ENCODE measurements at places on chromosomes 3 and 15. TPM values are rescaled to one million over a fixed set of nuclear protein-coding genes. Genes with fewer than 3 reads are reported as not detected.

GRCh38 chr15:99755692-99756409 lies 22.6 kb upstream of the LYSMD4 start:
- H3K27me3 ChIP-seq, result no peaks in the 10 kb centered on the region
- H3K36me3 ChIP-seq, result no peaks in the 10 kb centered on the region
- H3K4me3 ChIP-seq, result no peak overlapping the region

DNA sequence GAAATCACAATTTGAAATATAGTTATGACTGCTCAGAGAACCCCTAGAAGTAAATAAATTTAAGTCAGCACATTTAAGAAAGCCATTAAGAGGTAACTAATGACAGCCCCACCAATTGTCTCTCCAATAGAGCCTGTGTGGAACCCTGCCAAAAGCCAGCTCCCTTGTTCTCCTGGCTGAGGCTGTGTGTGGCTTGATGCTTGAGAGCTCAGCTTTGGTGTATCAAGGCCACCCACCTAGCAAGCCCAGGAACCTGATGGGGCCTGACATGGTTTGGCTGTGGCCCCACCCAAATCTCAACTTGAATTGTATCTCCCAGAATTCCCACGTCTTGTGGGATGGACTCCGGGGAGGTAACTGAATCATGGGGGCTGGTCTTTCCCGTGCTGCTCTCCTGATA lies 106.9 kb downstream of the LRRN1 start:
- no peaks in the 10 kb centered on the region for H3K4me1 ChIP-seq
- H3K4me3 ChIP-seq, result no peak overlapping the region
- no peak for DNase-seq

- no peaks in the 10 kb centered on the region for H3K4me1 ChIP-seq
- no peaks in the 10 kb centered on the region for H3K36me3 ChIP-seq
- no peak overlapping the region for H3K4me3 ChIP-seq
- H3K27me3 ChIP-seq, result no peaks in the 10 kb centered on the region
Measured at GRCh38 chr15:44882499-44882968, 74.0 kb upstream of the TERB2 start.

GRCh38 chr15:69055251-69055650 lies 40.8 kb downstream of the NOX5 start:
- DNase-seq, result no peak
- no peak overlapping the region for H3K4me3 ChIP-seq
- H3K4me1 ChIP-seq, result peaks cover 6% of the 10 kb centered on the region
- H3K27me3 ChIP-seq, result no peaks in the 10 kb centered on the region

DNA sequence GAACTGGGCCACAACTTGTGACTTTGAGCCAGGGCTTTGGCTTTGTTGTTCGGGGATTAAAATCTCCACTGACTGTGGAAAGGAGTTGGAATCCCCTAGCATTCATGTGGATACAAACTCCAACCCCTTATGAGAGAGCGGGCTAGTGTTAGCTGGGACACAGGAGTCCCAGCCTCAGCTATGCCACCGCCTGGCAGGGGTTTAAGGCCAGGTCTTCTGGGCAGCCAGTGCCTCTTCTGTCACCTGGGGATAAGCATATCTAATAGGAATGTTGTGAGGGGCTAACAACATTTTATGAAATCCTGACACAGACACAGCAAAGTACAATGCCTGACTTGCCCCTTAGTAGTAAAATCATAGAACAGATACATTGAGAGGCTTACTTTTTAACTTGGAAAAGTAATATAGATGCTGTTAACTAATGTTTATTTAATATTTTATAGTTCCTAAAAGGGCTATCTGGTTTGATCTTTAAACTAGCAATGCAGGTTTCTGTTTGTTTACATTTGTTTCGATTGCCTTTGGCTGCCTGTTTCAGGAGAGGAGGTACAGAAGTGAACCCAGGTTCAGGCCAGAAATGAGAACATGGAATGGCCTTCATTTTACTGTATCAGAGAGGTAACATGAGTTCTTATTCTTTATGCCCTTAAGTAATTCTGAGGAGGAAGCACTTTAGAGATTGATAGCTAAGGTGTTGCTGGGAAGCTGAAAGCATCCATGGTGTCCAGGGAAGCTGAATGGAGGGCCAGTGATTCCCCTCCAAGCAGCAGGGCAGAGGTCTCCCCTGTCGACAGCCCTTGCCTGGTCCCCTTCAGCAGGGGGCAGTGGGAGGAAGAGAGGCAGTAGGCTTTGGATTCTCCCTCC lies 8.7 kb downstream of the GPR160 start:
- H3K36me3 ChIP-seq, result no peaks in the 10 kb centered on the region
- peaks cover 4% of the 10 kb centered on the region for H3K4me1 ChIP-seq
- H3K27ac ChIP-seq, result no peak overlapping the region

GRCh38 chr3:51581524-51581923 lies 43.0 kb downstream of the RAD54L2 start:
- H3K4me3 ChIP-seq, result no peak overlapping the region
- H3K27me3 ChIP-seq, result no peaks in the 10 kb centered on the region
- H3K27ac ChIP-seq, result no peak overlapping the region

DNA sequence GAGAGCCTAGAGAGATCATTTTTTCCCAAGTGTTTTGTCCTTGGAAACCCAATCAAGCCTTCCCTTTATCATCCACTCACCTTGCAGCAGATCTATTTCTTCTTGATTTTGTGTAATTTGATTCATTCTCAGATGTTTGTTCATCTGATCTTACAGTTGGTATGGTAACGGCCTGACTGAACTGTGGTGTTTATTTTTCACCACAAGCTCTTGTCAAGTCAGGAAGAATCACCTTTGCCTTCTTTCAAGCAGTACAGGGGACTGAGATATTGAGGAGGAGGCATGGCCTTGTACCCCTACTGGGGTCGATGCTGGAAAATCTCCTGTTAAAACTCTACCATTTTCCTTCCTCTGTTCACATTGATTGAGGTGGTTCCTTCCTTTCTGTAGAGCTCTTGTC lies 361.4 kb upstream of the CFAP20DC start:
- no peaks in the 10 kb centered on the region for H3K27me3 ChIP-seq
- DNase-seq, result no peak
- no peaks in the 10 kb centered on the region for H3K36me3 ChIP-seq
- no peak overlapping the region for H3K4me3 ChIP-seq

The PTPN23 gene
- 52.0 TPM for total RNA-seq

The SMAD6 gene
- 0.38 TPM for total RNA-seq

GRCh38 chr3:134777341-134777740 lies 17.7 kb upstream of the EPHB1 start:
- no peak for DNase-seq
- H3K27ac ChIP-seq, result no peak overlapping the region
- no peak overlapping the region for H3K4me3 ChIP-seq
- H3K4me1 ChIP-seq, result no peaks in the 10 kb centered on the region

- no peaks in the 10 kb centered on the region for H3K27me3 ChIP-seq
- H3K4me1 ChIP-seq, result peaks cover 19% of the 10 kb centered on the region
- peak overlapping the region; percentile 74 for H3K27ac ChIP-seq
- H3K36me3 ChIP-seq, result no peaks in the 10 kb centered on the region
- DNase-seq, result no peak
- H3K4me3 ChIP-seq, result peak overlapping the region; percentile 61
Measured at GRCh38 chr3:196569003-196569516, 600 bp downstream of the FBXO45 start.

GRCh38 chr3:24740326-24740725 lies 245.7 kb upstream of the THRB start:
- H3K4me3 ChIP-seq, result no peak overlapping the region
- no peaks in the 10 kb centered on the region for H3K4me1 ChIP-seq
- no peaks in the 10 kb centered on the region for H3K27me3 ChIP-seq
- H3K27ac ChIP-seq, result no peak overlapping the region

- no peaks in the 10 kb centered on the region for H3K27me3 ChIP-seq
- H3K4me3 ChIP-seq, result no peak overlapping the region
- no peaks in the 10 kb centered on the region for H3K36me3 ChIP-seq
- H3K27ac ChIP-seq, result no peak overlapping the region
- peaks cover 1% of the 10 kb centered on the region for H3K4me1 ChIP-seq
Measured at GRCh38 chr15:99129644-99130043, 24.8 kb downstream of the SYNM start.

DNA sequence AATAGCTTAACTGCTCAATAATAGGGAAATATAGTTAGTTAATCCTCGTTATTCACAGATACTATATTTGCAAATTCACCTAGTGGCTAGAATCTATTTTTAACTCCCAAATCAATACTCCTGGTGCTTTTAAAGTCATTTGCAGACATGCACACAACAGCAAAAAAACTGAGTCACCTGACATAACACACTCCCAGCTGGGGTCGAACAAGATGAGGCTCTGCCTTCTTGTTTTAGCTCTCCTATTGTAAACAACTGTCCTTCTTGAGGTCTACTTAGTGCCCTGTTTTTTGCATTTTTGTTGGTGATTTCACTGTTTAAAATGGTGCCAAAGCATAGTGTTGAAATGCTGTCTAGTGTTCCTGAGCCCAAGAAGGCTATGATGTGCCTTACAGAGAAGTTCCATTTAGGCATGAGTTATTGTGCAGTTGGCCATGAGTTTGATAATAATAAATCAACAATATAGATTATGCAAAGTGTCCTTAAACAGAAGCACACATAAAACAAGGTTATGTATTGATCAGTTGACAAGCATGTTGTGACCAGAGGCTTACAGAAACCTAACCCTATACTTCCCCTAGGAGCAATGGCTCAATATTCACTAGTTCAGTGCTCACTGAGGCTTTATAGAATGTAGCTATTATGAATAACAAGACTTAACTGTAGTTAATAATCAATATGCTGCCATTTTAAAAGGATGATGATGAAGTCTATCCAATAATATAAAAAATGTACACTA lies 18.6 kb downstream of the MAP3K13 start:
- H3K4me1 ChIP-seq, result no peaks in the 10 kb centered on the region
- H3K27me3 ChIP-seq, result no peaks in the 10 kb centered on the region
- no peak for DNase-seq

DNA sequence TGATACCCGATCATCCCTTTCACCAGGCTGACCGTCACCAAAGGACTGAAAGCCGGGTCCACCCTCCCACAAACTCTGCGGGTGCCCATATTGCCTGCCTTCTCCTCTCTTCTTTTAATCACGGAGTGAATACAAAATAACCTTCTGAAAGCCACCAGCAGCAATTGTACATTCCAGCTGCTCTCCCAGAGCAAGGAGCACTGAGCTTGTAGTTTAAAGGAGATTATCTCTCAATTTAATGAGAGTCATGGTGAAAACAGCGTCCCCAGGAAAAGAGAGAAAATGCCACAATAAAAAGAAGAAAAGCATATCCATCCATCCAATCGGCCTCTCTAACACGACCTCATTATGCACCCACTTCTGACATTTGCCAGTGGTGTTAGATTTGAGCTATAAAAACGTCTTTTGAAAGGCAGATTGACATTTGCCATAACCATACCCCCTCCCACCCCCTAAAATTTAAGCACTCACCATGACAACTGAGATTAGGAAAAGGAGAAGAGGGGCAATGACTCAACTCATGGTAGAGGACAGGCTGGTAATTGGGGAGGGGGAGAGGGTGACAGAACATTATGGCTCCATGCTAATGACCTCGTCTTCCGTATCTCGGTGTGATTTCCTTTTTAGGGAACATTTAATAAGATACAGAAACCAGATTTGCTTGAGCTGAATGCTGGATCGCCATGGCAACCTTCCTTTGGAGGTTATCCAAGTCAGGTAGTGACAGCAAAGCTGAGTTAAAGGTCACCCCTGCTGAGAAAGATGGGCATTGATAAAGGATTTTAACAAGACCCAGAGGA lies 106.2 kb downstream of the ST8SIA2 start:
- no peaks in the 10 kb centered on the region for H3K36me3 ChIP-seq
- H3K4me3 ChIP-seq, result no peak overlapping the region
- H3K27me3 ChIP-seq, result no peaks in the 10 kb centered on the region
- no peak for DNase-seq

The FHIT gene
- total RNA-seq, result 2.7 TPM

GRCh38 chr15:37872661-37873060 lies 61.8 kb upstream of the TMCO5A start:
- no peaks in the 10 kb centered on the region for H3K27me3 ChIP-seq
- H3K4me3 ChIP-seq, result no peak overlapping the region
- no peak overlapping the region for H3K27ac ChIP-seq

GRCh38 chr3:139104062-139104461 lies 59.4 kb upstream of the PRR23C start:
- H3K4me3 ChIP-seq, result no peak overlapping the region
- H3K27me3 ChIP-seq, result no peaks in the 10 kb centered on the region
- no peak overlapping the region for H3K27ac ChIP-seq
- H3K36me3 ChIP-seq, result no peaks in the 10 kb centered on the region

DNA sequence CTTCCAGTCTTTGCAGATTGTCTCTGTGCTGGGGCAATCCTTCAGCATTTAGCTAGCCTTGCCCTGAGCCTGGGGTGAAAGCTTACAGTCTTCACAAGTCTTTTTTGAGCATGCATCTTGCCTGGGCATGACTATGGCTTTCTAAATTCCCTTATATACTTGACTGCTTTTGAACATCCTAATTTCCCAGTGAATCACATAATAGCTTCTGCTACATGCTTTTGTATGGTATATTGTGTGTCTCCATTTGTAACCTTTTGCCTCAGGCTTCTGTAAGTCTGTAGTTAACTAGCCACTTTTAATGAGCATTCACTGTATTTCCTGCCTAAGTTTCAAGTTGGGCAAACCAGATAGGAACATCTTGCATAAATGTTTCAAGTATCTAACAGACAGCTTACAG lies 76.8 kb downstream of the CHCHD4 start:
- no peaks in the 10 kb centered on the region for H3K27me3 ChIP-seq
- no peak overlapping the region for H3K4me3 ChIP-seq
- H3K4me1 ChIP-seq, result no peaks in the 10 kb centered on the region
- no peak for DNase-seq
- H3K27ac ChIP-seq, result no peak overlapping the region

The IMPG2 gene
- total RNA-seq, result 0.73 TPM

The PLXND1 gene
- 189 TPM for total RNA-seq

DNA sequence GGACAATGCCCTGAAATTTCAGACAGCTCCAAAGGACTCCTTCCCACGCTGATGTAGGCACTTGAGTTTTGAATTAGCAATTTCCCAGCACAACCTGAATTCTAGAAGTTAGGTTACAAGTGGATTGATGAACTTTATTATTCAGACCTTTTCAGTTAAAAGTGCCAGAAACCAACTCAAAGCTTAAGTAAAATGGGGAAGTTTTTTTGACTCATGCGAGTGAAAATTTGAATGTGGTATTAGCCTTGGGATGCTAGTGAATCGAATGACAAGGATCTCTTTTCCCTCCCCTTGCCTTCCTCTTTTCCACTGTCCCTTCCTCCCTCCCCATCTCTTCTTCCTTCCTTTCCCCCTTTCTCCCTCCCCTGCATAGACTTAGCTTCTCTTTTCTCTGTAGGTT lies 295.1 kb upstream of the PROK2 start:
- H3K27ac ChIP-seq, result no peak overlapping the region
- no peak overlapping the region for H3K4me3 ChIP-seq
- no peak for DNase-seq
- H3K4me1 ChIP-seq, result peaks cover 25% of the 10 kb centered on the region
- no peaks in the 10 kb centered on the region for H3K27me3 ChIP-seq

- H3K27me3 ChIP-seq, result peaks cover 3% of the 10 kb centered on the region
- H3K4me3 ChIP-seq, result no peak overlapping the region
- no peak overlapping the region for H3K27ac ChIP-seq
- peaks cover 26% of the 10 kb centered on the region for H3K4me1 ChIP-seq
- H3K36me3 ChIP-seq, result no peaks in the 10 kb centered on the region
- no peak for DNase-seq
Measured at GRCh38 chr3:150639262-150639661, 36.1 kb downstream of the SELENOT start.

GRCh38 chr3:124118397-124118796 lies 126.5 kb upstream of the ROPN1 start:
- DNase-seq, result no peak
- H3K4me3 ChIP-seq, result no peak overlapping the region
- H3K27me3 ChIP-seq, result no peaks in the 10 kb centered on the region
- no peaks in the 10 kb centered on the region for H3K4me1 ChIP-seq
- no peak overlapping the region for H3K27ac ChIP-seq
- H3K36me3 ChIP-seq, result no peaks in the 10 kb centered on the region

The SERINC4 gene
- not detected for total RNA-seq

Measured in natural killer cell (primary cell).